AG04450 (cell line): ENCODE measurements at places on chromosomes 5 and 9.

DNA sequence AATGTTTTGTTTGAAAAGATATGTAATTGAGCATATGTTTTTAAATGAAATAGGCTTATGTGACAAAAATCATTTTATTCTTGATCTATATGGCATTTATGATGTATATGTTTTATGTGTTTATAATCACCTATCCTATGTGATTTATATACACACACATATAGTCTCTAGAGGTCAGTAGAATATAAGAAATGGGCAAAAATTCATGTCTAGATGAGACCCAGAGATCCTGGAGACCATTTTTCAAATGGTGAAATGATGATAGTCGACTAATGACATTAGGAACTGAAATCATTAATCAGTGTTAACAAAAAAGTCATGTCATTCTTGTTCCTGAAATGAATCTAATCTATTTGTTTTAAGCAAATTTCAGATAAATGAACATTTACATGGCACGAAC is 709.2 kb upstream of the WWC1 start:
- DNase-seq: no peak

- DNase-seq: no peak
Measured at GRCh38 chr5:93644760-93645159, 61.7 kb downstream of the NR2F1 start.

GRCh38 chr9:126240835-126241234 is 85.8 kb upstream of the MVB12B start:
- no peak for DNase-seq

- peak; percentile 16 for DNase-seq
Measured at GRCh38 chr9:108186642-108187395, 669.0 kb downstream of the ACTL7B start.

DNA sequence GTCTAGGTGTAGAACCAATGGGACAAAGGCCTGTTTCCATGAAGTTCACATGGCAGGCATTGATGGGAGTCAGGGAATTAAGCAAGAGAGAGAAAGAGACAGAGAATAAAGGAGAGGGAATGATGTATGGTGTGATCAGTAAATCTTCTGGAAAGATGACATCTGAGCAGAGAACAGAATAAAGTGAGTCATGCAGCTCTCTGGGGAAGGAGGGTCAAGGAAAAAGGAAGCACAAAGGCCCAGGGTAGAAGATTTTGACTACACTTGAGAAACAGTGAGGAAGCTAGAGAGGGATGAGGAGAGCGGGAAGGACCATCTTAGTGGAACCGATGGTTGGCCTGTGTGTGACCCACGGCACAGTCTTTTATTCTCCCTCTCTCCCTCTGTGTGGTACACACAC is 425.9 kb downstream of the SPOCK1 start:
- DNase-seq: no peak
